AG20443 (cell line): ENCODE measurements at places on chromosomes 2 and 18.

DNA sequence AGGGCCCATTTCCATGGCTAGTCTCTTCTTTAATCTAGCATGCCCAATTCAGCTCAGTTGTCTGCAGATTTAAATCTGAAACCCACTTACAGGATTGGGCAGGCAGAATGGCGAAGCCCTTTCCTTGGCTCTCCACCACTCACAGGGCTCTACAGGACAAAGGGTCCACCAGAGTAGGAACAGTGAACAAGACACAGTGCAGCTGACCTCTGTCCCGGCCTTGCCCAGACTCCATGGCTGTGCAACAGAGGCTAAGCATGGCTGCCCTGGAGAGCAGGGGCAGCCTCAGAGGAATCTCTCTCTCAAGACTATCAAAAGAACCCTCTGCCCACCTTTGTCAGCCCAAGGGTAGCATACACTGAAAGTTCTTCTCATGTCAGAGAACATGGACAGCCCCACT lies 9.7 kb upstream of the ATP6V1B1 start:
- no peak for DNase-seq

- DNase-seq: no peak
These were observed 54.6 kb downstream of the DCC start for GRCh38 chr18:52394602-52395001.

DNA sequence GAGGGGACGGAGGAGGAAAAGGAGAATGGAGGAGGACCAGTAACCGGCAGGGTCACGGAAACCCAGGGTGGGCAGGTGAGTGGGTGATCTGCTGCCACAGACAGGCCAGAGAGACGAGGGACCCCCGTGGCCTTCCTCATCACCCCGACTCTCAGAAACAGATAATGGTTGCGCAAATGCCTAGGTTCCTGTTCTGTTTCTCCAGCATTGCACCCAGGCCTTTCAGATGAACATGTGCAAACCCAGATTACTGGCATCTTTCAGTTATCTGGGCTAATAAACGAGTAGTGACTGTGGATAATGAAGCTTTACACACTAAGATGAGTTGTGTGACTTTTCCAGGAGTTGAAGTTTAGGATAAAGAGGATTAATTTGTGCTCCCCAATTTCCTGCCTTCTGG lies 46.5 kb downstream of the TET3 start:
- DNase-seq: no peak

GRCh38 chr2:88746929-88747490 lies 55.5 kb downstream of the RPIA start:
- no peak for DNase-seq

GRCh38 chr2:196249860-196250259 lies 78.5 kb upstream of the STK17B start:
- peak; percentile 43 for DNase-seq

- DNase-seq: no peak
These were observed 4.3 kb downstream of the SRBD1 start for GRCh38 chr2:45606796-45607195.

DNA sequence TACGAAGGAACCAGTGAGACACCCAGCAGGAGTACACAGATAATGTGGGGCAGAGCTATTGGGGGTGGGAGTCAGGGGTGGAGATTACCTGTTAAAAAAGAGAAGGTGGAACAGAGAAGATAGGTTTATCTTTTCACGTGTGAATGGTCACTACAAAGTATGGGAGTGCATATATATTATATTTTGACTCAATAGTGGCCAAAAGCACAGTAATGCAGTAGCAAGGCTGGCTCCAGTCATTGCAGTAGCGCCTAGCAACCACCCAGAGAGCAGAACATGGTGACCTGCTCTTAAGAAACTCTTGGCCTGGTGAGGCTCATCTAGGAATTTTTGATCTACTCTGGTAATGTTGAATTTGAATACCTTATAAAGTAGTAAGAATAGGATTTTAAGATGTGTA lies 1.0 kb downstream of the IMPACT start:
- DNase-seq: peak; percentile 14

GRCh38 chr18:22883827-22884226 lies 49.3 kb upstream of the RBBP8 start:
- no peak for DNase-seq

DNA sequence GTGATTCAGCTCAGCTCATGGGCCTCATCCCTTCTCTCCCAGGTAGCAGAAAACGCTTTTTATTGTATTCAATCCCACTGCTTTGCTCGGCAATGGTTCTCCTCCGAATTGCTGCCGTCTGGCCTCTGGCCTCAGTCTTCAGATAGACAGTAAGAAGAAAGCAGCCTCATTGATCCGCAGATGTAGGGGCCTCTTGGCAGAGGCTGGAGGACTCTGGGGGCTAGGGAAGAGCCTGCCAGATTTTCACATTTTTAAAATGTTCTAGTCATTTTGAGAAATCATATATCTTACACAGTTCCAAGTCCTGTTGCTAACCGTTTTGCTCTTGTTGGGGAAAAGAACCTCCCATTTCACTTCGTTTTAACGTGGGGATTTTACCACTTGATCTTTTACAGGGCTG lies 123.3 kb downstream of the RNF144A start:
- DNase-seq: no peak

DNA sequence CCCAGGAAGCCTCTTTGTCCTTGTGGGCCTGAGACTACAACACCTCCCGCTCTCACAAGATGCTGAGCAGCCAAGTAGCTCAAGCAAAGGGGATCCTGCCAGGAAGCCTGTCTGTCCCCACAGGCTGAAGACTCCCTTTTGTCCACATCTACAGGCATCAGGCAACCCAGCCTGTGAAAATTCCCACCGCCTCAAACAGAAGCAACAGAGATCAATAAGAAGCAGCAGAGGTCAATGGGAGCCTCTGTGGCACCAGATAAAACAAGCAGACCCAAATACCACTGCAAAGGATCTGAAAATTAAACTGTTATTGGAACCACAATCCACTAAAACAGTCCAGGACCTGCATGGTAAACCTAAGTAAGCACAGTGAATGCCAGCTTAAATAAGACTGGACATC lies 48.5 kb downstream of the ASXL2 start:
- no peak for DNase-seq

- no peak for DNase-seq
These were observed 183.1 kb downstream of the INO80D start for GRCh38 chr2:205902900-205903237.
